ENCODE measurements at places on chromosomes 16 and 17. TPM values are rescaled to one million over a fixed set of nuclear protein-coding genes. Genes with fewer than 3 reads are reported as not detected.

GRCh38 chr17:9900044-9900594, 5.0 kb downstream of the RCVRN start:
- no peak for DNase-seq

DNA sequence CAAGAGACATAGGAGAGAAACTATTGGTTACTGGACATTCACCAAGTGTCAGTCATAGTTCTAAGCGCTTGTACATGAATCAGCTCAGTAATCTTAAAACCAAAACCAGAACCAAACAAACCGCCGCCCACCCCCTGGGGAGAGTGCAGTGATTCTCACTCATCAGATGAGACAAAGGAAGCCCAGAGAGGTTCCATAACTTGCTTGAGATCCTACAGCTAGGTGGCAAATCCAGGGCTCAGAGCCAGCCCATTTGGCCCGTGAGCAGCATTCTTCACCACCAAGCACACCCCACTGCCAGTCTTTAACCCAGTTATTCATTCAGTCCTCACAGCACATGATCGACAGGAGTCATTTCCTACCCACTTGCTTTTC, 37.2 kb upstream of the RGS9 start:
- peak; percentile 48 for DNase-seq

CRHR1 gene
- not detected for total RNA-seq

SLC4A1 gene
- total RNA-seq: 0.27 TPM

MILR1 gene
- total RNA-seq: 5.3 TPM
